Cortex of kidney (tissue), 1 donor: ENCODE measurements at places on chromosomes 1 and 21.

- no peak for DNase-seq
Measured at GRCh38 chr1:110218739-110219138, 8.6 kb downstream of the KCNC4 start.

- no peak for DNase-seq
Measured at GRCh38 chr1:153553096-153553495, 4.0 kb upstream of the S100A3 start.

- no peak for DNase-seq
Measured at GRCh38 chr1:62952596-62952995, 168.7 kb downstream of the ATG4C start.

DNA sequence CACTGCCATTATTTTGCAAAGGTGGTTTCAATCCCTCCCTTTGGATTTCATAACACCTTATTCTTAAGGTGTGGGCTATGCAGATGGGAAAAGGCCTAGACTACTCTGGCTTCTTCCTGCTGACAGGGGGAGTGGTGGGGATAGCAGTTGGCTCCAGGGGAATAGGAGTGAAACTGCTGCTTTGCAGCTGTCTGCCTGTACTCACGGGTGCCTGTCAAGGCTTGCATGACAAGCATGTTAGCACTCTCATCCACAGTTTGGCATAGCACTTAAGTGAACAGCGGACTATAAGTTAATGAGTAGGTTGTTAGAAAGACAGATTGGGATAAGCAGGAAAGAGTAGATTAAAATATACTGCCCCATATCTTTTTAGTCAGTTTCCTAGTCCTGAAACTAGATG, 287.5 kb upstream of the DAB1 start:
- DNase-seq: no peak

DNA sequence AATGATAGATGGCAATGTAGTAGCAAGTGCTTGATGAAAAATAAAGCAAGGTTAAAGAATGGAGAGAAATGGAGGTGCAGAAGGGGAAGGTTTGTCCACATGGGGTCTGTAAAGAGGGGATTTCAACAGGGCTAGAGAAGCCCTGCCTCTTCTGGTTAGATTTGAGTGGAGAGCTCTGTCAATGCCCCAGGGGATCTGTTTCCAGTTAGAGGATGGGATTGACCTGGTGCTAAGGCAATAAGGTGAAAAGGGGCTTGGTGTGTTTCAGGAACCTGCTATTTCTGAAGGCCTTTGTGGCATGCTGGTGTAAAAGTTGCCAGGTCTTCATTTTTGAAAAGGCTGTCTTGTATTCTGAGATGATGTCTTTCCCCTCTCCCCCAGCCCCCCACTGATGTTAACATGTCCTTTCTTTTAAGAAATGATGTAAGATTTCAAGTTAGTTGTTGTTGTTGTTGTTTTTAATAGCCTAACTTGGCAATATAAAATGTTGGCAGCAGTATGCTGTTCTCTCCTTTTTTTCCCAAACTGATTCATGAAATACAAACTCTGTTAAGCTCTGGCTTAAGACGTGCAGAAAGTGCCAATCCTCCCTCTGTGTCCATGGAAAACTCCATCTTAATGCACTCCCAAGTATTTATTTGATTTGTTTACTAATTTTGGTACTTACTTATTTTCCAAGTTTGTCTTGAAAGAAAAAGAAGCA, 370.3 kb upstream of the ADGRL2 start:
- no peak for DNase-seq

DNA sequence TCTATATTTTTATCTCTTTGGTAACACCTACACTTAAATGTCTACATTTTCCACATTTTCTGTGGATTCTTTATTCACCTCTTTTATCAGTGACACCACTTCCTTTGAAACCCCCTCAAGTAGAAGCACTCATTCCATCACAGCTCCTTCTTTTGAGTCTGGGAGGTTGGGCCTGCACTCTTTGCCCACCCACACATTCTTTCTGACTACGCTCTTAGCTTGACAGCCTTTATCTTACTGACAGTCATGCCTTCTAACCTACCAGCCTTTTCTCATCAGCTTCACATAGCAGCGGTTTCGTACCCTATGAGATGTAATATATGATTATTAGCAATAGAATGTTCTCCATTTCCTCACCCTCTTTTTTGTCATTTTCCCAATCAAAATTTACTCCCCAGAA, 151.9 kb downstream of the TNFSF18 start:
- DNase-seq: no peak

- DNase-seq: no peak
Measured at GRCh38 chr1:114458237-114458777, 52.7 kb downstream of the TRIM33 start.

DNA sequence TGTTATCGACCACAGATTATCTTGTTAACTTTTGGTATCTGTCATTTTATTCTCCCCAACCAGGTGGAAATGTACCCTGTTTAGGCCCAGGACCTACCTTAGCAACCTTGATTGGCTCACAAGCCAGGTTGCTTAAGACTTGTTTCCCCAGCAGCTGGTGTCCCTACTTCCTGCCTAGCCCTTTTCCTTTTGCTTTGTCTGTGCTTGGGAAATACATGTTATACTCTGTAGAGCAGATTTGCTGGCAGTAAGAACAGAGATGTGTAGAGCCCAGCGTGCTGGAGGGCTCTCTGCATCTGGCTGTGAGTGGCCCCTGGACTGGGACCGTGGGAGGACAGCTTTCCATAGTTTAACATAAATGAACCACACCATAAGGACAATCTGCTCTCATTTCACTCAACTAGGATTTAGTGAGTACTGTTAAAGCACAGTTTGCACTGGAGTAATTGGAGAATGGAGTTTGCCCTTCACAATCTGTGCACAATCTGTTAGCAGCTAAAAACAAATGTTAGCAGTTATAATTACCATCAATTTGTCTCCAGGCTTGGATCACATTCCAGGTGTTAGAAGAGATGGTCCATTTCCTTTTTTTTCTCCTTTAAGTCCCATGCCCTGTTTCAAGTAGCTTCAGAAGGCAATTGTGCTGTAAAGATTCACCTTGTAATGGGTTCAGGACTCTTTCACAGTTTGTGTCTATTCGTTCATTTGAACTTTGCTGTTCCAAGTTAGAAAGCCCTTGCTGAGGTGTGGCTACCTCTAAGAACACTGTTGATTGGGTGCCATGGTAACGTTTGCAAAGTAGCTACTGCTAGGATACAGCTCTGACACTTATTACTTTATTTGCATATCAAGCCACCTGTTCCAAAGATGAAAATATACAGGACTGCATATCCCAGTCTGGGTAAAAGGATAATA, at the start of gene APOBEC4:
Gene APOBEC4 (minus strand): TSS at position 770 of the 915 bp plus-strand sequence. CDS start 4,535 bp downstream, outside the sequence.
- DNase-seq: no peak

- no peak for DNase-seq
Measured at GRCh38 chr1:37845786-37846185, 13.6 kb downstream of the MTF1 start.

DNA sequence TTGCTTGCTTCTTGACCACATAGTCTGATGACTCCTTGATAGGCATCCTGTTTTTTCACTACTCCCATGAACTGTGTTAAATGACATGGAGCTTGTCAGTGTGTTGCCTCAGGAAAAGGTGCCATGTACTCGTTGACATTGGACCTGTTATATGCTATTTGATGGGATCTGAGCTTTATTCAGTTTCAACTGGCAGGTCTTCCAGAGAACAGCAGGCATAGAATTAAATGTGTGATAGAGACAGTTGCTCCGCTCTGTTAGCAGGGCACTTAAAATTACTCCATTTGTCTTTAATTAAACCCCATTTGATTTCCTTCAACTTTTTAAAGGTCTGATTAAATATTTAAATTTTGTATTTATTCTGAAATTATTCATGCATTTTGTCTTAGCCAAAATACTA, 189.7 kb upstream of the ADGRL4 start:
- no peak for DNase-seq

GRCh38 chr1:178098262-178098661, 4.4 kb downstream of the RASAL2 start:
- DNase-seq: no peak

DNA sequence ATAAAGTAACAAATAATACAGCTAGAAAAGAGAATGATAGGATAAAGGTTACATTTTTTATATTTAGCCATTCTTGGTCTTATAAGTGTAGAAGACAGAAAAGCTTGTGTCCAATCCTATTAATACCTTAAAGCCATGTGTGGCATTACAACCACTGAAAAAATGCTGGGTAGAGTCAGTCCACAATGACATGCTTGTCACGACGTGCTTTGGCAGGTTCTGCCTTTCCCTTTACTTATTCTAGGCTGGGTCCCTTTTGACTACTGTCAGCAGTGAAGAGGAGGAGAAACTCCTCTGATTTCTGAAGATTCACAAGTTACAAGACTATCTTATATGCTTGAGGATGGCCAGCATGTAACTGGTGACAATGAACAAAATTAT, 14.6 kb upstream of the AIM2 start:
- DNase-seq: no peak

DNA sequence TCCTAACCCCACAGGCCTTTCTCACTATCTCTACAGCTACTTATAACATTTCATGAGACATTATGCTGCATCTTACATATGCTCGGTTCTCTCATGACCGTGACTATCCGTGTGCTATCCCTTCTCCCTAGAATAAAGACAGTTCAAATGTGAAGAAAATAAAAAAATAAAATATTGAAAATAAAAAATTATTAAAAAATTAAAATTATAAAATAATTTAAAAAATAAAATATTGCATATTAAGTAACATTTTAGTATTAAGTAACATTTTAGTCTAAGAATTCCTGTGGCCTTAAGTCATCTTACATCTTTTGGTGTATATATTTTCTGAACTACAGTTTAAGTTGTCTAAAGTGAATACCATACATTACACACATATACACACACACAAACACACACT, 415.5 kb downstream of the DPYD start:
- no peak for DNase-seq

GRCh38 chr1:204307334-204307883, 52.3 kb downstream of the PLEKHA6 start:
- no peak for DNase-seq

GRCh38 chr21:42198929-42199867, 19.7 kb upstream of the ABCG1 start:
- DNase-seq: no peak

DNA sequence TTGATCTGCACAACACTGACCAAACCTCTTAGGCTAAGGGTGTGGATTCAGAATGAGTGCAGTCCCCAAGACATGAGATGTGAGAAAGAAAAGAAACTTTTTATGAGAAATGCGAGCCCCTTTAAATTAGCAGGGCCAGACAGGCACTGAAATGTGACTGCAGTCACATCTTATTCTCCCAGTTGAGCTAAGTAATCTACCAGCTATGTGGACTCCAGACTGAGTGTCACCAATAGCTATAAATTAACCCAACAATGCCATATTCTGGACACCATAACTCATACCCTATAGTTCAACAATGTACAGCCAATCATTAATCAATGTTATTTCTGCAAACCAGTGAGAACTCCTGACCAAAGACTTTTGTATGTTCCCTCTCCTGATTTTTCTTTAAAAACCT, 153.2 kb downstream of the COQ8A start:
- no peak for DNase-seq

DNA sequence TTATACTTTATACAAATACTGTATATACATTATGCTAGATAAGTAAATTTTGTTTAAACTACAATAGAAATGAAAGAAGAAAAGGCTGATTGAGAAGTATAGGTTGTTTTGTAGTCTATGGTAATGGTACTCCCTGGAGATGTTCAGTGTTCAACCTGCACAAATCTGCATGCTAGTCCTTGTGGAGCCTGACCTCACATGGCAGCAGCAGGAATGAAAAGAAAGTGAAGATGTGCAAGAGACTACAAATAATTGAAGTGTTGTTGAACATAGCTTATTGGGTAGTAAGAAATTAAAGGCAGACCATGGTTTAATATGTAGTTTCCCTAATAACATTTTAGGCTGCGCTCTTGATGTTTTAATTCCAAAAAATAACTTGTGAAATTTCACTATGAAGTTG, 201.2 kb downstream of the TGFB2 start:
- DNase-seq: no peak

- no peak for DNase-seq
Measured at GRCh38 chr1:219099307-219099706, 74.4 kb upstream of the LYPLAL1 start.

- DNase-seq: no peak
Measured at GRCh38 chr1:182118851-182119250, 57.3 kb upstream of the ZNF648 start.

- DNase-seq: no peak
Measured at GRCh38 chr21:45496151-45496967, 45.9 kb downstream of the SLC19A1 start.

GRCh38 chr1:245084551-245084950, 70.2 kb upstream of the KIF26B start:
- DNase-seq: no peak

- DNase-seq: no peak
Measured at GRCh38 chr1:62126579-62127290, 67.9 kb upstream of the L1TD1 start.

DNA sequence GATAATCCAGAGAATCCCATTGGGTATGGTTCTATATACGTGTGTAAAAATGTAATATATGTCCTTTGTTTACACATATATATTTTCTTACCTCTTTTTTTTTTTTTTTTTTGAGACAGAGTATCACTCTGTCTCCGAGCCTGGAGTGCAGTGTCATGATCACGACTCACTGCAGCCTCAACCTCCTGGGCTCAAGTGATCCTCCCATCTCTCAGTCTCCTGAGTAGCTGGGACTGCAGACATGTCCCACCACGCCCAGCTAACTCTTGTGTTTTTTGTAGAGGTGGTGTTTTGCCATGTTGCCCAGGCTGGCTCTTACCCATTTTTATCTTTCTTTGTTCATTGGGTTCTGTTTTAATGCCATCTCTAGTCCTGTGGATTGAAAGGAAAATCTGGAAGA, 59.5 kb downstream of the ZBTB17 start:
- no peak for DNase-seq

DNA sequence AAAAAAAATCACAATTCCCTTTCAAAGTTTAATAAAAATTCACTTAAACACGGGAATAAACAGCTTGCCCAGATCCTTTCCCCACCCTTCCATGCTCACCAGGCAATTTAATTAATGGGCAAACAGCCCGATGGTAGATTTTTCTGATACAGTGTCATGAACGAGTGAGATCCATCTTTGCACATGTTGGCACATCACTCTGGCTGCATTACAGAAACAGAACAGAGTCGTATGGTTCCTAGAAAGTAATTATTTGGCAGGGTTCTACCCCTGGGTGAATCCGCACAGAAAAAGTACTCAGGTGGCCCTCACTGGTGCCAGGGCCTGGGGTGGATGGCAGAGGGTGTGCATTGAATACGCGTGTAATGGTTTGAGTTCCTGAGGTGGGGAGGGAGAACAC, 24.6 kb upstream of the OVAAL start:
- no peak for DNase-seq

DNA sequence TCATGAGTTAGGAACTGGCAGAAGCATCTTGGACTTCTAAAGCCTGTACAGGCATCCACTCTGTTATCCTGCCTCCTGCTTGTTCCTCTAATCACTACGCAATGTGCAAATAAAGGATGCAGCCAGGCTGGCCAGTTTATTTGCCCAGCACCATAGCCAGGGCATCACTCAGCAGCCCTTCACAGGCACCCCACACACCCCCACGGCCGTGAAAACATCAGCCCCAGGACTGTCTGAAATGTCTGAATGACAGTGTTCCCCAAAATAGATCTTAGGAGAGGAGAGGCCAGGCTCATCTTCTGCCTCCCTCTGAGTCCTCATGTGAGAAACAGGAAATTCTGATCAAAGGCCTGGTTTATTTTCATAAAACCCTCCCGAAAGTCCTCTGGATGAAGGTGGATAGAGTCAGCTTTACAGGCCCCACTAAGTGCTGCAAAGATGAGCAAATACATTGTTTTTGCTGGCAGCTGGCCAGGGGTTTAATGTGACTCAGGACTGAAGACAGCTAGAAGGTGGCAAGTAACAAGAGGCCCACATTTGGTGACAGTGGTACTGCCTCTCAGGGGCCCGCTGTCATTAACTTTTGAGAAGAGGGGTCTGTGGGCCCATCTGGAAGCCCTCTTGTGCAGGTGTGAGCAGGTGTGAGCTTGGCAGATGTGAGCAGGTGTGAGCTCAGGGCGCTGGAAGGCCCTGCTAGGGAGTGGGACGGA, 32.9 kb downstream of the GRHL3 start:
- no peak for DNase-seq
